CD4-positive, alpha-beta T cell treated with Interleukin-17A for 1 hour (primary cell): ENCODE measurements at places on chromosomes 4 and X.
A peak's percentile ranks its signal among the peaks of the same experiment; 100 is the strongest.

DNA sequence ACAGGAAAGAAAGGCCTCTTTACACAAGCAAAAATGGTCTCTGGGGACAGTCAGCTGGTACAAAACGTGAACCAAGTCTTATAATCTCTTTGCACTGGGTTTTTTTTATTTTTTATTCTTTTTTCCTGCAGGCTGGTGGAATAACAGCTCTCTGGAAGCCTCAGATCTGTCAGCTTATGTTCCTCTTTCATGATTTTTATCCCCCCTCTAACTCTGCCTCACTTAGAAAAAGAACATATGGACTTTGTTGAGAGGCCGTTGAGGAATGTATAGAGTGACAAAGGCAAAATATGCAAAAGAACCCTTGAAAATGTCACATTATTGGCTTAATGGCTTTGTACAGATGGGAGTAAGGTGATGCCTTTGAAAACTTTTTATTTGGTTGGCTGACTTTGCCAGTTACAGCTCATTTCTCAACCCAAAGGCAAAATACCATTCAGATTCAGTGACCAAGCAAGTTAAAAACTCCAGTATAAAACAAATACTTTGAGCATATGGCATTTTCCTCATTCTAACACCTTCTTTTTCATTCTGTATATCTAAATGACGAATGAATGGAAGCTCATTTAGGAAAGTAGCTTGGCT lies 111.1 kb downstream of the RNF150 start:
- no peak for DNase-seq

DNA sequence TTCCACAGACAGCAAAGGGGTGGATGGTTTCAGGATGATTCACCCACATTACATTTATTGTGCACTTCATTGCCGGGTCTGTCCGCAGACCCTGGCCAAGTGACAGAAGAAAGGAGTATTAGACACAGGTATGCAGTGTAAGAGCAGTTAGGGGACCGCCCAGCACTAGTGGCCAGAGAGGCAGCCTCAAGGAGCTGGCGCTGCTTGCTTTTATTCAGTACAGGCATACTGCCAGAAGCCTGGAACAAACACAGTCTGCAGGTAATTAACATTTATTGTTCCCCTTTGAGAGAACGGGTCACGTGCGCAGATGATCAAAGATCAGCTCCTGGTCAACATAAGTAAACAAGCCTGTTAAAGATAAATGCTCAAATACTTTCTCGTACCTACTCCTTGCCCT lies 1639.0 kb upstream of the IGFBP7 start:
- DNase-seq = no peak

DNA sequence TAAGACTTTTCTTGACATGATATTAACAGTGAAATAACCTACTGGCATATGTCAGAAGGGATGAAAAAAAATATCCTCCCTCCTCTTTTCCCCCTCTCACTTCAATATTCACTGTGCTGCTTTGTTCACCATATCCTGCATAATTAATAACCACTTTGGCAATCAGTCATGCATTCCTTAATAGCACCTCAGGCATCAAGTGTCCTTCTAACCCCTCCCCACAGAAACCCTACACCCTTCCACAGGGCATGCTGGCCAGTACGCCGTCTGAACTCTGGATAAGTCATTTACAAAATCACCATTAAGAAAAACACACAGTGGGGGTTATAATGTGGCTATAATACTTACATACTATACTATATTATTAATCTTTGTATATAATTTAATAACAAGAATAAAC lies 165.9 kb downstream of the PDGFC start:
- no peak for DNase-seq

DNA sequence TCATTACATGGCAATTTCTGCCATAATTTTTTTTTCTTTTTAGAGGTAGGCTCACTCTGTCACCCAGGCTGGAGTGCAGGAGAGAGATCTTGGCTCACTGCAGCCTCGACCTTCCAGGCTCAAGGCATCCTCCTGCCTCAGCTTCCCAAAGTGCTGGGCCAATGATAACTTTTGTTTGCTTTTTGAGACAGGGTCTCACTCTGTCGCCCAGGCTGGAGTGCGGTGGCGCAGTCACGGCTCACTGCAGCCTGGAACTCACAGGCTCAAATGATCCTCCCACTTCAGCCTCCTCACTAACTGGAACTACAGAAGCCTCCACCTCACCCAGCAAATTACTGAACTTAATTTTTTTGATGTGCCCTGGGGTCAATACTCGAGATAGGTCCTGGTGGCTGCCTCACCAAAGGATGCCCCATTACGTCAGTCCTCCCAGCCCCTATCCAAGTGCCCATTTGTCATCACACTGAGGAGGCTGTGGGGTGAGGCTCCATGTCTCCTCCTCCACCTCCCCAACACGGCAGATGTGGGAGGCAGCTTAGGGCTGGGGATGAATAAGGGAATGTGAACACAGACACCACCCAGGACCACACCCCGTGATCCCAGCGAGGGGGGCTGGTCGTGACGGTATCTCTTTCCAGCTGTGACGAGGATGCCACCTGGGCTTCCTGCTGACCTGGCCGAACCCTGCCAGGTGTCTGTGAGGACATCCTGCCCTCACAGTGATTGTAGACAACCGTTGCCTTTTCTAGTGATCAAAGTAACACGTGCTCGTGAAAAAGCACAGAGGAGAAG lies 12.4 kb upstream of the NKX1-1 start:
- DNase-seq = no peak

DNA sequence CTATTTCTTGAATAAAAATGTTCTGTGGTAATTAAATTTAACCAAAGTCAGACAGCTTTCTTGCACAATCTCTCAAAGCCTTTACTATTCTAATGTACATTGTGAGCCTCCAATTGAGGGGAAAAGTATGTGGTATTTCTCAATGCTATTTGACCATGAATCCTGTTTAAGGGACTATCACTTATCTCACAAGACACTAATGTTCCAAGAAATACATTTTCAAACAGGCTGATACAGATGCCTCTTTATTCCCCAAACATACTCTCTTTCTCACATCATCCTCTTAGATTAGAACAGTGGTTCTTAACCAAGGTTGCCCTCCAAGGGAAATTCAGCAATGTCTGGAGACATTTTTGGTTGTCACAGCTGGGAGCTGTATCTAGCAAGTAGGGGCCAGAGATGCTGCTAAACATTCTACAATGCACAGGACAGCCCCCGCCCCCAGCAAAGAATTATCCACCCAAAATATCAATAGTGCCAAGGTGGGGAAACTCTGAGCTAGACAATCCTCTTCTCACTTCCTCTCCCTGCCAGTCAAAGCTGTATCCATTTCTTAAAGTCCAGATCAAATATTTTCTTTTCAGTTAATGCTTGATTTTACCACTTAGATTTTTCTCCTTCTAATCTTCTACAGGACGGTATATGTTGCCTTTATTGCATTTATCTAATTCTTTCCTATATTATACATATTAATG lies 129.2 kb upstream of the TRIM2 start:
- no peak for DNase-seq

GRCh38 chrX:15206306-15206705 lies 63.6 kb downstream of the ASB9 start:
- no peak for DNase-seq

- no peak for DNase-seq
Measured at GRCh38 chrX:85112293-85112692, 108.6 kb downstream of the APOOL start.

GRCh38 chrX:54470054-54470760 lies 25.8 kb downstream of the FGD1 start:
- DNase-seq = no peak

DNA sequence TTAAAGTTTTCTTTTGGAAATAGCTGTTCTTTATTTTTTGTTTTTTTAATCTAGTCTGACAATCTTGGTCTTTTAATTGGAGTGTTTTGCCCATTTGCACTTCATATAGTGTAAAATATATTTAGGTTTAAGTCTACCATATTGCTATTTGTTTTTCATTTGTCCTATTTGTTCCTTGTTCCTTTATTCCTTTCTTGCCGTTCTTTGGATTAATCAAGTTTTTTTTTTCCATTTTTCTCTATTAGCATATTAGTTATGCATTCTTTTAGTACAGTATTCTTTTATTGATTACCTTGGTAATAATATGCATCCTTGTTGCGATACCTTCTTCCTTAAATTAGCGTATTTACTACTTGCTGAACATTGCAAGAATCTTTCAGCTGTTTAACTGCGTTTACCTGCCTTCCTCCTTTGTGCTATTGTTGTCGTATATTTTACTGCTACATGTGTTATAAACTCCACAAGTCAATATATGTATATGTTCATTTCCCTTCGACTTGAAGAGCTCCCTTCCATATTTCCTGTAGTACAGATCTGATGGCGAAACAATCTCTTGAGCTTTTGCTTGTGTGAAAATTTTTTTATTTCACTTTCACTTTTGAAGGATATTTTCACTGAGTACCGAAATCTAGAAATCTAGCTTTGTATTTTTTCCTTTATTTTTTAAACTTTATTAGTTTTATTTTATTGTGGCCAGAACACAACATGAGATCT lies 23.9 kb upstream of the RNF212 start:
- peak; percentile 43 for DNase-seq

DNA sequence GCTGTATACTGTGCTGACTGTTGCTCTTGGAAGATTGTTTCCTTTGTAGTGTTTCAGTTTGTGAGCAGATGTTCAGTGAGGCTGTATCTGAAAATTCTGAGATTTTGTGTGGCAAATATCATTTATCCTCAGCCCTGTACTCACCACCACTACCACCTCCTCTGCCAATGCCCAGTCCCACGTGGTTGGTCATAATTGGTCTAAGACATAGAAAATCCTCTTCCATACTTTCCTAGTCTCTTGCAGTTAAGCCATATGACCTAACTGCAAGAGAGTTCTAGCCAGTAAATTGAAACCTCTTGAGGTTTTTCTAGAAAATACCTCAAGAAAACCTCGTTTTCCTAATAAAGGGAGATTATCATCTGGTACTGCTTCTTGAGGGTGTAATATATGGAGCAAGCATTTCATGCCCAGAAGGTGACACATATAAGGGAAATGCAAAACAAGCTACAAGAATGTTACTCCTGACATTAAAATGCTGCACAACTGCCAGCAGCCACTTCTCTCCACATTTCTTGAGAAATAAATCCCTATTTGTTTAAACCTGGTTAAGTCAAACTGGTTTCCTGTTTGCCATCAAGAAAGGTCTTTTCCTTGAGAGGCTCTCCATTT lies 32.8 kb downstream of the ABCE1 start:
- no peak for DNase-seq

DNA sequence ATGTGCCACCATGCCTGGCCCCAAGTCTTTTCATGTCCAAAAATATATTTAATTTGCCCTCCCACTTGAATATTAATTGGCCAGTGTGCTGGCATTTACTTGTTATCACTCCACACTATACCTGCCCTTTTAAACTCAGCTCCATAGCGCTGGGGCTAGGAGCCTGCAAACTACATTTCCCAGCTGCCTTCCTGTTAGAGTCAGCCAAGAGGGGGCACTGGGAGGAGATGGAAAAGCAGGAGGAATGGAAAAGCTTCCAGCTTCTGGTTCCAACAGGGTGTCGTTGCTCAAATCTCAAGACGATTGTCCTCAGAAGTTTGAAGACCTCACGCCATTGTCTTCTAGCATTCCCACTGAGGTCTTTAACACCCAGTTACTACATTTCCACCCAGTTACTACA lies 315.5 kb downstream of the BCOR start:
- no peak for DNase-seq

DNA sequence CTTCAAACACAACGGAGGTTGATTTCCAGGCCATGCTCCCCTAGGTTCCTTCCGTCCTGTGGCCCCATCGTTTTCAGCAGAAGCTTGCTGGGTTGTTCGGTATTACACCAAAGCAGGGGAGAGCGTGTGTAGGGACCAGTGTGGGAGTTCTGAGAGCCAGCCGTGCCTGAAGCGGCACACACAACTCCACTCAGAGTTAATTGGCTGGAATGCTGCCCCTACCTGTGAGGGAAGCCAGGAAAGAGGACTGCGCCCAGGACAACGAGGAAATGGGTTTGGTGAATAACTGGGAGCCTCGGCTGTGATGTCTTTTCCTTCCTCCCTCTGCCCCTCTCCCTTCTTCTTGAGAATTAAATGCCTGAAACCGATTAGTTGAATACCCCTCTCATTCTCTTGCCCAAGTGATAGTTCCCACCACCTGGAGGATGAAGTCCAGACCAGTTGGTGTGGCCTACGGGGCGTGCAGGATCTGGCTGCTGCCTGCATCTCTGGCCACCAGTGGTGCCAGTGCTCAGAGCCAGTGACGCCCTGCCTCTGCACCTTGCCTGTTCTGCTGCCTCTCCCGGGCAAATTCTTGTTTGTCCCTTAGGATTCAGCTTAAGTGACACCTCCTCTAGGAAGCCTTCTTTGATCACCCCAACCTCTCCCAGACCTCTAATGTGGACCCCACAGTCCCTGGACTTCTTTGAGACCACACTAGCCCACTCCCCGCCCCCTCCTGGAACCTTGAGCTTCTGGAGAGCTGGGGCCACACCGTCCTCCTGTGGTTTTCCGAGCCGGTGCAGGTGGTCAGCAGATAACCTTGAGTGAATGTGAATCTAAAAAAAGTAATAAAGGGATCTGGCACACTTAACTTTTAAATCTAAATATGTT lies 33.6 kb downstream of the TBC1D14 start:
- no peak for DNase-seq

DNA sequence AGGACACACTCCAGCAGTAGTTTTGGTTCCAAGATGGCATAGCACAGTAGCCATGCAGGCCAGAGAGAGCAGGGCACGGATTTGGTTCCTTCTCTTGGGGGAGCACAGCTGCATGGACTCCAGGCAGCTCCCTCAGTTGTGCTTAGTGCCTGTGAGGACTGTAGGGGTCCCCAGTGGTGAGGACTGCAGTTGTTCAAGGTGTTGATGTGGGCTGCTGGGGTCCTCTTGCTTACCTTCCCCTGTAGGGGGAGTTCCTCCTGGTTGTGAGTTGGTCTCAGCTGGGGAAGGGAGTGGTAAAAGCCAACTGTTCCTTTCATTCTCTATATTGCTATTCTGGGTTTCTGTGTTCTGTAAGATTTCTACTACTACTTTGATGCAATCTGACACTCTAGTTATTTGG lies 606.5 kb downstream of the MAGEB5 start:
- no peak for DNase-seq

DNA sequence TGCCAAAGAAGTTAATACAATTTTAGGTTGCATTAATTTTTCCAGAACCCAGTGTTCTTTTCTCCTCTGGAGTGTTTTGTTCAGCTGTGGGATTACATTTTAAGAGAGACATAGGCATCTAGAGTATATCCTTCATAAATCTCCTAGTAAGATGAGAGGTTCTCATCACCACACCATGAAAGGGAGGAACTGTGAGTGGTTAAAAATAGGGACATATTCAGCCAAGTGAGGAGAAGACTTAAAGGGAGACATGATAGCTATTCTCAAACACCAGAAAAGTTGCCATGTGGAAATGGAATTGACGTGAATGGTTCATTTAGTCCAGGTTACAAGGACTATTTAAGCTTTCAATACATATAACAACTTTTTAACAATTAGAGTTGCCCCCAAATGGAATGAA lies 6.5 kb upstream of the MRPL1 start:
- no peak for DNase-seq

DNA sequence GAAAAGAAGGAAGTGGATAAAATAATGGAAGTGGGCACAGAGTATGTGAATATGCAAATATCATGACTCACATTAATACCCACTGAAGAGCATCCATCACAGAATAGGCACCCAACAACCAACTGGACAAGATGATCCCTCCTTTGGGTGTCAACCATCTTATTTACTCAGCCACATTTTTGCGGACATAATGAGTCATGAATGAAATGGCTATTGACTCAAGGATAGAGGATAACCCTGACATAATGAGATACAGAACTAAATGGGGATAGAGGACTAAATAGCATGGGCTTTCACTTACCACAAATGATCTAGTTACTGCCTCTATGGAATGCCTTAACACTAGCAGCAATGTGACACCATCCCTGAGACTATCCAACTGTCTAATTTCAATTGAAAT lies 224.7 kb downstream of the ANTXR2 start:
- DNase-seq = no peak
